Astrocyte (in vitro differentiated cells and primary cell): ENCODE measurements at places on chromosomes 5 and 9. TPM values are rescaled to one million over a fixed set of nuclear protein-coding genes. Genes with fewer than 3 reads are reported as not detected.
A peak's percentile ranks its signal among the peaks of the same experiment; 100 is the strongest.

- DNase-seq = no peak
Observed at GRCh38 chr9:118104363-118104762, 400.2 kb downstream of the TLR4 start.

GRCh38 chr9:82342046-82342445 lies 353.5 kb downstream of the SPATA31D1 start:
- no peak for DNase-seq

GRCh38 chr9:93567271-93567959 lies 9.0 kb upstream of the PHF2 start:
- DNase-seq = no peak

DNA sequence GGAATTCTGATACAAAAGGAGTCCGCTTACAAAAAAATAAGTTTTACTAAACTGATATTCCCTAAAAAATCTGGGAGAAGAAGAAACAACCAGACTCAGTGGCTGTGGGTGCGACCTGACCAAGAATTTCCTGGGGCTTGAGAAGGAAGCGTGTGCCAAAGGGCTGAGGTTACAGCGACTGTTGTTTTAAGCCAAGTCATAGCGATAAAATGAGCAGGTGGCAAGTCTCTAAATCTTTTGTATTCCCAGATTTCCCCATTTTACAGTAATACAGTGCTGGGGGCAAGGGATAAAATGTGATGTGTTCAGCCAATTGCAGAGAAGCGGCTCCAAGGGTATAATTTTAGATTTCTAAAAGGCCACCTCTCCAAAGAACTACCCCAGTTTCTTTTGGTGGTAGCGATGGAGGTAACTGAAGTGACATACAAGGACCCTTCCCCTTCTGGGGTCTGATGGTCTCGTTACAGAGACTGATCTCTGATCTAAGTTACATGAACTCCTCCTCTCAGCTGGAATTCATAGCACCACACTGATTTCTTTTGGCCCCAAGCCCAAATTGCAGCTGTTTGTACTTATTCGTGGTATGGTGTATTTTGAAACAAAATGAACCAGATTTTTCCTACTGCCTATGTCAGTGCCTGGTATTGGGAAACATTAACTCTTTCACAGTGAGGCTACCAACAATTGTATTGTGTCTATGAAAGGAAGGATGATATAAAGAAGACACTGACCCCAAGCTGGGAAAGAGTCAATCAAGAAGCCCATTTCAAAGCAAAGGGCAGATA lies 41.6 kb downstream of the LPAR1 start:
- DNase-seq = peak; percentile 72

GRCh38 chr9:98168941-98169488 lies 23.4 kb downstream of the CORO2A start:
- peak; percentile 36 for DNase-seq

- no peak for DNase-seq
Observed at GRCh38 chr9:19408316-19408692, 505 bp upstream of the ACER2 start.

GRCh38 chr5:9894571-9895301 lies 264.6 kb upstream of the TAS2R1 start:
- DNase-seq = no peak

PCDHGA5 gene
- 0.29 and 0.30 TPM in 2 replicates for total RNA-seq

NUTM2F gene
- not detected in 2 replicates for total RNA-seq

TSSK1B gene
- total RNA-seq = 0.20 and 0.41 TPM in 2 replicates

PCDHGA1 gene
- total RNA-seq = 0.17 and 0.27 TPM in 2 replicates

GMCL2 gene
- total RNA-seq = not detected in 2 replicates

CNTLN gene
- total RNA-seq = 4.4 and 5.5 TPM in 2 replicates
